NCI-H1105 treated with DMSO at 0.1 percent for 48 hours (cell line): ENCODE measurements at places on chromosomes 2 and 18.

GRCh38 chr18:42045346-42045745 is 90.3 kb downstream of the PIK3C3 start:
- no peak for DNase-seq

- no peak for DNase-seq
Measured at GRCh38 chr2:138279871-138280270, 221.7 kb upstream of the SPOPL start.

DNA sequence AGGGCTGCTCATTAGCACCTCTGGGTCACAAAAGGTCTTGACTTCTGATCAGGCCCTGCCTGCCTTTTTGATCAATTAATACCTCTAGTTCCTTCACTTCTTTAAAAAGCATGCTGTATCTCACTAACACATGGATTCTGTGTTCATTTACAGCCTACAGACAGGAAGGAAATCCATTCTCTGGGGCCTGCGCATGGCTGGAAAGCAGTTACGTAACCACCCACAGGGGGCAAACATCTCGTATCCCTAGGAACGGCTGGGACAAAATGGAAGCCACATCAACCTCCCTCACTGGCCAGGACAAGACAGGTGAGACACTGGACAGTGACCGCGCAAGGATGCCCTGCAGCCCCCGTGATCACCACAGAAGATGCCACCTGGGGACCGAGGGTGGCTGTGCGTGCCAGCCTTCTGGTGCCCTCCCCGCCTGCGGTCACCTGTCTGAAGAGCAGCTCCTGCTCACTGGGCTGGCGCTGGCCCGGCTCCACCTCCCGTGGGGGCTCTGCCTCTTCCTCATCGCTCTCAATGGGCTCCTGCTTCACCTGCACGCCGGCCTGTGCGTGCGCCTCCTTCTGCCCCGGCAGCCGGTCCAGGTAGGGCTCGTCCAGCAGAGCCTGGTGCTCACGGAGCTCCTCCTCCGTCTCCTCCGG is 266.9 kb downstream of the TWIST2 start:
- DNase-seq: no peak

GRCh38 chr2:46074501-46074900 is 222.7 kb upstream of the EPAS1 start:
- DNase-seq: no peak

DNA sequence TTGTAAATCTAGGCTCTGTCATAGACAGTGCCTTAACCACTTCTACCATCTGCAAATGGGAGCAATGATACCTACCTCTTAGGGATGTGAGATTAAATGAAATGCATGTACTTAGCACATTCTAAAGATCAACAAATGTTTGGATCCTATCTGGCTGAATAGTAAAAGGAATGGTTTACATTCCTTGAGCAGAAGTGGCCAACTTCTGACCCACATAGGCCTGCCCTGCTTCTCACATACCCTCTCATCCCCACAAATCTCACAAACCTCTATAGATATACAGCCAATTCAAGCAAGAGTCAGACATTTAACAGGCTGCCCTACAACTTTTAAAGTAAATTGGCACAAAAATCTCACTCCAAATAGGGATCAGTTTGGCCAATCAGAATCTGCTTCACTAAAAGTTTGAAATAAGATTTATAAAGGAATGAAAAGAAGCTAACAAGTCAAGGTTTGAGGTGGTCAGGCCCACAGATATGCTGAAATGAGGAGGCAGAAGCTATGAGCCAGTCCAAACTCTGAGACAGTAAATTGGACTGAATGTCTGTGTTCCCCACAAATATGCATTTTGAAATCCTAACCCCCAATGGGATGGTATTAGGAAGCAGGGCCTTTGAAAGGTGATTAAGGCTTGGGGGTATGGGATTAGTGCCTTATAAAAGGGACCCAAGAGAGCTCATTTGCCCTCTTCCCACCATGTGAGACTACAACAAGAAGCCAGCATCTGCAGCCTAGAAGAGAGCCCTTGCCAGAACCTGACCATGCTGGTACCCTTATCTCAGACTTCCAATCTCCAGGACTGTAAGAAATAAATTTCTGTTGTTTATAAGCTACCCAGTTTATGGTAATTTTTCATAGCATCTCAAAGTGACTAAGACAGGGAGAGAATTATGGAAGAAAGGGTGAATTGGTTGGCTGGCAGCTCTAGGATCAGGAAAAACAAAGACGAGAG is 227.8 kb upstream of the RBMS1 start:
- no peak for DNase-seq

GRCh38 chr2:130912471-130912870 is 75.8 kb downstream of the ARHGEF4 start:
- no peak for DNase-seq

- no peak for DNase-seq
Measured at GRCh38 chr2:174059178-174059883, 94.2 kb upstream of the SP3 start.

DNA sequence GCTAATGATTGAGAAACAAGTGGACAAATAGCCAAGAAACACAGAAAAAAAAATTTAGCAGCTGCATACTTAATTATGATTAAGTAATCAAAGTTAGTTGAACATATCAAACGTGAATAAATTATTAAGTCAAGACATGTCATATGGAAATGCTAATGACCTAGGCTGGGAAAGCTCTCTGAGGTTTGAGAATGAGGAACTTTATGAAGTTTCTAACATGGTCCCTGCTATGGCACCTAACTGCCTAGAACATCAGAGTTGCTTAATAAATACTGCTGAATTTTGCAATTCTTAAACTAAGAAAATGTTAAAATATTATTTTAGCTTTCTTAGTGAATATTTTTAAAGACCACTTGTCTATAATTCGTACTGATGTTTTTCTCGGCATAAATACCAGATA is 99.8 kb downstream of the AFF3 start:
- DNase-seq: no peak

DNA sequence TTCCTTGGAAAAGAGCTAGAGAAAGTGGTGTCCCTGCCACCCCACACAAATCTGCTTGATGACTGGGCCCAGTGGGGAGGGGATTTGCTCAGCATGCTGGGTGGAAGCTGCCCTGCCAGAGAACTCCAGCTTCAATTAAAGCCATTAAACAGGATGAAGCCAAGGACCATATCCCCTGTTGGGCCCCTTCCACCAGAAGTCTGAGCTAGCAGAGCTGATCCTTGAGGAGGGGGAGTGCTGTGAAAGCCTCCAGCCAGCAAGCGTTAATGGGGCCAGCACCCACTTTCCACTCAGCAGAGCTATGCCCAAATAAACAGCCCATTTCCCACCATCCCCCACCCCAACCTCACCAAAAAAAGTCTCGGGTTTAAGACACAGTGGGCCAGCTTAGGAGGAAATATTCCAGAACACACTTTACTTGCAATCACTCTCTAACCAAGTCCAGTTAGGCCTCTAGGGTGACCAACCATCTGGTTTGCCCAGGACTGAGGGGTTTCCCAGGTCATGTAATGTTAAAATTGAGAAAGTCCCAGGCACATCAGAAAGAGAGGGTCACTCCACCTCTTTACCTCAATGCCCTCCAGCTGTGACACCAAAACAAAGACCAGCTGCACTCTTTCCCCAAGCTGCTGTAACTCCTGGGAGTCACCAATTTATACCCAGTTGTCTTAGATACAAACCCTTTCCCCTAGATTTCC is 132.3 kb downstream of the FOXI3 start:
- no peak for DNase-seq

GRCh38 chr2:202172439-202173211 is 65.8 kb downstream of the SUMO1 start:
- no peak for DNase-seq

DNA sequence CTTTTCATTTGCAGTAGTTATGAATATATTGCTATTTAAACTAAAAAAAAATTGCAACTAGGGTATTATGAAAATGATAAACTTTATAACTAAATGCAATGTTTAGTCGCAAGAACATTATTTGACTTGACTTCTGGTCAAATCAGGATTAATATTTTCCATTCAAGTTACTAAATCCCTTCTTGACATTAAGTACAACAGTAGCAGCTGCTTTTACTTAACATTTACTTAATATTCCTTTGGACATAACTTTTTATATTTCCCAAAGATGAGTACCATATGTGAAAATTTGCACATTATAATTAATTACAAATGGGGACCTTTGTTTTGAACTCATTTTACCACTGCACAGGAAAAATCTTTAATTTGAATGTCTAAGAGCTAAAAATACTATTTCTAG is 74.0 kb downstream of the PMS1 start:
- DNase-seq: no peak

GRCh38 chr2:95077861-95078603 is 43.6 kb downstream of the MRPS5 start:
- DNase-seq: no peak

DNA sequence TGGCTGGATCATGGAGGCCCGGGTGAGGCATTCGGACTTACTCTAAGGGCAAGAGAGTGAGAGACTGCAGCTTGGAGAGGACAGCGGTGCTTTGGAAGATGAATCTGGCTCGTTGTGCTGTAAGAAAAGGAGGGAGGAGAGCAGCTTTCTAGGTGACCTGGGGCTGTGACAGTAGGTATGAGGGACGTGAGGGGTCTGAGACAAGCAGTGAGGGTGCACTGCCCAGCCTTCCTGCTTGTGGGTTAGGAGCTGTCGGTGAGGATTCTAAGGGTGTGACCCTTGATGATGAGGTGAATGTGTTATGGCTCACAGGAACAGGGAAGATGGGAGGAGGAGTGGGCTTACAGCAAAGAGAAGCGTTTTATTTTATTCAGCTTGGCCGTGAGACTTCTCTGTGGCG is 27.1 kb upstream of the RHOB start:
- DNase-seq: no peak

GRCh38 chr18:62494764-62495163 is 28.1 kb upstream of the ZCCHC2 start:
- DNase-seq: no peak

- no peak for DNase-seq
Measured at GRCh38 chr2:222136106-222136630, 162.6 kb downstream of the PAX3 start.

DNA sequence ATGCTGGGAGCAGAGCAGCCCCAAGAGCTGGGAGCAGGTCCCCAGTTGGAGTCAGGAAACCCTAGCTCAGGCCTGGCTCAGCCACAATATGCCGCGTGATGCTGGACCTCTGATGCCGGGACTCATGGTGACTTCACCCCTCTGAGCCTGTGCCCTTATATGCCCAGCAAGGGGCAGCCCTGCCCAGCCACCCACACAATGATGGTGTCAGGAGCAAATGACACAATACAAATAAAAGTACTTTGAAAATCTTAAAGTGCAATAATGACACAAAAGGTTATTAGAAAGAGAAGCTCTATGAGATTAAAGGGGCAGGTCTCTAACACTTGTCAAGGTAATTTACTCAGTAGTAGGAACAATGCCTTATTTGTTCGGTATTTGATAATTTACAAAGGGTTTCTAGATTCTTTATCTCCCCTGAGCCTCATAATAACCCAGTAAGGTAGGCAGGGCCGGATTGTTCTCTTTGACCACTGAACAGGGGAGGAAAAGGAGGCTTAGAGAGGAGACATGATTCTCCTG is 18.3 kb upstream of the KIF3C start:
- DNase-seq: no peak

- DNase-seq: no peak
Measured at GRCh38 chr18:58859907-58860306, 4.8 kb upstream of the ZNF532 start.

DNA sequence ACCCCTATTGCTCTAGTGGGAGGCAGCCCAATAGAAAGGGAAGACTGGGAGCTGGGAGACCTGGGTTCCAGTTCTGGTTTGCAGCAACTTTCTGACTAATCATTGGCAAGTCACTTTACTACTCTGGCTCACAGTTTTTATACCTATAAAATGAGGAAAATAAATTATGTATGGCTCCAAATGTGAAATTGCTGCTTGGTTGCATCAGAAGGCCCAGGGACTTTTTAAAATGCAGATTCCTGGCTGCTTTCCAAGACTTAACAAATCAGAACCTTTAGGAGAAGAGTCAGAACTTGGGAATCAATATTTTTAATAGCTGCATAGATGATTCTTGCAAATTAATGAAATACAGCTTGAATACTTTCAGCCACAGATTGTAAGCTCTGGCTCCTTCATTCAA is 943.9 kb downstream of the EPHA4 start:
- no peak for DNase-seq

DNA sequence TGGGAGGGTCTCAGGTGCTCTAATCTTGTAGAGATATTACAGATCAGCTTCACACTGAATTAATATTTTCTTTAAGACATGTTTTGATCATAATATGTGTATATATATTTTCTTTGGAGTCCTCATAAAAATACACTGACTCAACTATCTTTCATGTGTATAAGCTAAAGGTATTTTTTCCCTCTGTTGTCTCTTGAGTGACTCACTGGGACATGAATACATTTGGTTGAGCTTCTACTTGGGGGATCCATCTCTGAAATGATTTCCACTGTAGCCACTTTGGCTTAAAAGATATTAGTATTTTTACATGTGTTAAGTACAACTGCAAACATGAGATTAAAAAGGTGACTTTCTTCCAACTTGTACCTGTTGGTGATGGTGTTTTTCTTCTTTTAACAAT is 140.8 kb downstream of the TTN start:
- no peak for DNase-seq
